ENCODE measurements at places on chromosomes 1 and 21.
A peak's percentile ranks its signal among the peaks of the same experiment; 100 is the strongest.

DNA sequence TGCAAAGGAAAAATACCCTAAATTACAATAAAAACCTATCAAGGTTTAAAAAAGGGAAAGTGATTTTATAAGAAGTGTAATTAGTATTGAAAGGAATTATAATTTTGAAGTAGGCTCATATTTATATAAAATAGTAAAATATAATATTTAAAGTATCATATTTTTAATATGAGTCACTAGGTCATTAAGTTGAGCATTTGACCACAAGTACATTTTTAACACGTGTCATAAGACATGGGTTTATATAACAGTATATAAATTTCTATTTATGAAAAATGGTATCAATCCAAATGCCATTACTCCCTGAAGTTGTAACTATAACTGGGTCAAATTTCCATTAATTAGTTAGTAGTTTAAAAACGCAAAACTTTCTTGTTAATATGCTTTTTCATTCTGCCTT is 365.9 kb downstream of the COL11A1 start:
- DNase-seq, result peak; percentile 9

DNA sequence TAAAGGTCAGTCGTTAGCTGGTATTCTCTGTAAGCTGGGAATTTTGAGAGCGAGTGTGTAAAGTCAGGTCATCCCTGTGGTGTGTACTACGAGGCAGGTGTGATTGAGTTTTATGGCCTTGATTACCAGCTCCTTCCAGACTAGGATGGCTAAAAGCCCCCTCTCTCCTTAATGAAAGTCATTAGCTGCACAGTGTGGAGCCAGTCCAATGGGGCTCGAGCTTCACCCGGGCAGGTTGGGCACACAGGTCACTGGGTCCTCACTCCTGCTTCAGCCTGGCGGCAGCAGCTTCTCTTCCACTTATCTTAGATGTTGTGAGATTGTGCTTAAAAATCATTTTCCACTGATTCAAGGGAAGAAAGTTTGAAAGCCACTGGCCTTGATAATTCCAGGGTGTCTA is 3.0 kb downstream of the DMRTB1 start:
- no peak for DNase-seq

- DNase-seq, result no peak
These were observed 536.9 kb upstream of the ADGRL4 start for GRCh38 chr1:79543394-79543793.

DNA sequence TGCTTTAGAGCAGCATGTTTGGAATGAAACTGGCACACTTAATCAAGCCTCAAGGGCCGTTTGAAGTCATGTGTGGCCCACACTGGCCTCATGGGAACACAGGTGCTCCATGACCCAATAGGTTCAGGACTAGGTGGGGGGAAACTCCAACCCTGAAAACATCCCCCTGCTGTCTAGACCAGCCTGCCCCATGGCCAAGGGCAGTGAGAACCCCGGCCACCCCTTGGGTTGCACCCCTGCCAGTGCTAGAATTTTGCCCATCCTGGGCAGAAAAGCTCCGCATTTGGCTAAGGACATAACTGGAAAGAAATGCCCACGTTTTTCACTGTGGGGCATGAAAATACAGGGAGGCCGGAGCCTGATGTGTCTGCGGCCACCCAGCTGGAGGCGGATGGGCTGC is 6.1 kb upstream of the PTGER3 start:
- DNase-seq, result no peak

GRCh38 chr1:28926629-28927265 is 12.4 kb downstream of the EPB41 start:
- no peak for DNase-seq

GRCh38 chr21:29145354-29145782 is 14.9 kb downstream of the MAP3K7CL start:
- DNase-seq, result peak; percentile 94

DNA sequence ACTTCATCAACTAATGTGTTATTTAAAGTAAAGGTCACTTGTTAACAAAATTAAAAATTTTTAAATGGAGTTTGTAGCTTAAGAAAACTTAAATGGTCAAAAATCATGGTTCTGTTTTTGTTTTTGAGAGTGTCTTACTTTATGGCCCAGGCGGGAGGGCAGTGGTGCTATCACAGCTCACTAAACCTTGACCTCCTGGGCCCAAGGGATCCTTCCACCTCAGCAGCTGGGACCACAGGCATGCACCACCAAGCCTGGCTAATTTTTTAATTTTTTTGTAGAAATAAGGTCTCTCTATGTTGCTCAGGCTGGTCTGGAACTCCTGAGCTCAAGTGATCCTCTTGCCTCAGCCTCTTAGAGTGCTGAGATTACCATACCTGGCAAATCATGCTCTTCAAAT is 111.4 kb downstream of the MAST2 start:
- DNase-seq, result no peak

- DNase-seq, result no peak
These were observed 2.0 kb downstream of the EFHD2 start for GRCh38 chr1:15411593-15412137.

DNA sequence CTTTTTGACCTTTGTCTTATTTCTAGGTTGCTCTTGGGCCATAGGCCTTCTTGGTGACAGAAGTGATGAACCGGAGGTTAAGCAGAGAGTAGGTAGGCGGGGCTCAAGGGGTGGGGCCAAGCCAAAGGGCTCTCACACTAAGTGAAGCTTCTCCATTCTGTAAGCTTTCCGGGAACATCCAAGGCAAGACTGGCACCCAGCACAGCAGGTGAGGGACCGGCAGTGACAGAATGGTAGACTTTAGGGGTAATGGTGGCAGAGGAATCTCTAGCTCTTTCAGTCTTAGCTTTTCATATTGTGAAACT is at the start of gene TNFAIP8L2:
TSS of gene TNFAIP8L2 (plus strand) at position 135 of the 305 bp plus-strand sequence. CDS start 2,049 bp downstream, outside the sequence.
- DNase-seq, result no peak

GRCh38 chr1:222109836-222110235 is 367.9 kb upstream of the DUSP10 start:
- DNase-seq, result no peak

DNA sequence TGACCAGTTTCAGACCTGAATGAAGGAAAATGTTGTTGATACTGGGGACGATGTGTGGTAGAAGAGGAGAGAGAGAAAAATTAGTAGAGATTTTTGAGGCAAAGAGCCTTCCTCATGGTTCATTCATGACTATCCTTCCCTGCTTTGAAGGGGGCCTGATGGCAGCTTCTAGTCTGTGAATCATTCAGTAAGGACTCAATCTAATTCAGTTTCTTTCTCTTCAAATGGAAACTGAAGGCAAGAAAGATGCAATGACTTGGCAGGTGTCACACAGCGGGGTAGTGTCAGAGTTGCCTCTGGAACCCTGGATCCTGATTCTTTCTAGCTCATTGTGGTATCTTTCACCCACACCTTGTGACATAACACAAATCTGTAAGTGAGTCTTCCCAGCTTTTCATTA is 14.9 kb upstream of the CD5L start:
- DNase-seq, result no peak

DNA sequence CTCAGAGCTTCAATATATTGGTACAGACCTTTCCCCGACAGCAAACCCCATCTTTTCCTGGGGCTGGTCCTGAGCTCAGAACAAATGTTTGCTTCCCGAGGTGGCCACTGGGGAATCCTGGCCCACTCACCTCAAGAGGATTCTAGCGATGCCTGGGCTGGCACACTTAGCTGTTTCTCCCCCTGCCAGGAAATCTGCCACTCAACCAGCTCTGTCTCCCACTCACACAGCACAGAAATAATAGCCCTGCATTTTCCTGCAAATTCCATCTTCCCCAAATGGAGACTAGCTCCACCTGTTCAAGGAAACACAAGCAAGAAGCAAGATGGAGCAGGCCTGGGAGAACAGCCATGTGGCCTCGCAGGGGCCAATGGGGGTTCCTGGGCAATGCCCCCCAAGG is 21.1 kb downstream of the KCNN3 start:
- DNase-seq, result no peak

- DNase-seq, result no peak
These were observed 1280.7 kb upstream of the TMPRSS15 start for GRCh38 chr21:19684328-19684727.

DNA sequence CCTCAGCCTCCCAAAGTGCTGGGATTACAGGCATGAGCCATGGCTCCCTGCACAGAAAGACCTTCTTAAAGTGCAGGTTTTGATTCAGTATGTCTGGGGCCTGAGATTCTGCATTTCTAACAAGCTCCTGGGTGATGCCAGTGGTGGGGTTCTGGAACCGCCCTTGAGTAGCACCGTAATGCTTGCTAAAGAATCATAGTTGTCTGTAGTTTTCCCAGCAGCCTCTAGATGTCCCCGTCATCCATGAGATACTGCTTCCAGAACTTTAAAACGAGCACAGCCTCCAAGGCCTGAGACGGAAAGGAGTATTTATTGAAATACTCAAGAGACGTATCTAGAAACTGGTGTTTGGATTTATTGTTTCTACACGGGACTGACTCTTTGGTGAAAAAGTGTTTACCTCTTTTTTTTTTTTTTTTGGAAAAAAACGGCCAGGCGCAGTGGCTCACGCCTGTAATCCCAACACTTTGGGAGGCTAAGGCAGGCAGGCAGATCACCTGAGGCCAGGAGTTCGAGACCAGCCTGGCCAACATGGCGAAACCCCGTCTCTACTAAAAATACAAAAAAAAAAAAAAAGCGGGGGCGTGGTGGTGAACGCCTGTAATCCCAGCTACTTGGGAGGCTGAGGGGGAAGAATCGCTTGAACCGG is 2.6 kb upstream of the TOR3A start:
- no peak for DNase-seq

GRCh38 chr1:67957066-67957465 is 93.4 kb downstream of the DIRAS3 start:
- no peak for DNase-seq

DNA sequence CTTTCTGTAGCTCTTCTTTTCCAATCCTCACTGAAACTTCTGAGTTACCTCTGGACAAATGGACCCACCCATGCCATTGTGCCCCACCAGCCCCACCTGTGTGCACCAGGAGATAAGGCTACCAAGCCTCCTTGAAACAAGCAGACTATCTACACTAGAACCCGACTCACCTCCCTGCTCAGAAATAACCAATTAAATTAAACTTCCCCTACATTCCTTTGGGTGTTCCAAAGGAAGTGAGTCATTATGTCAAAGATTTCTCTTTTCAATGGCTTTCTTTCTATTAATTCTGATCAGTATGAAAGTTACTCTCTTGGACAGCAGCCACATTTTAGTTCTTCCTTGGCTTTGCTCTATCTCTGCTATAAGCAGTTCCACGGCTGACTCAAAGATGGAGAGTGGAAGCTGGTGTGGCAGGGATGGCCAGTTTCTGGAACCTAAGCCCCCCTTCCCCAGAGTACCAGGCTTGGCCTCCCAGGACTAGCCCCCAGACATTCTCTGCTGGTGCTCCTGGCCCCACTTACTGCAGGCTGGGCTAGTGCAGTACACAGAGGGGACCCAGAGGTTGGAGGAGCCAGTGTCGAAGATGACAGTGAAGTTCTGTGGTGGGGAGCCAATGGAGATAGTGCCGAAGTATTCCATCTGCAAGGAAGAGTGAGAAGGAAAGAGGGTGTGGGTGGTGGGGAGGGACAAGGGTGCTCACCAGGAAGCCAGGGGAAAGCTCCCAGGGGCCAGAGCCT is 1.9 kb downstream of the CTSE start:
- peak; percentile 43 for DNase-seq

DNA sequence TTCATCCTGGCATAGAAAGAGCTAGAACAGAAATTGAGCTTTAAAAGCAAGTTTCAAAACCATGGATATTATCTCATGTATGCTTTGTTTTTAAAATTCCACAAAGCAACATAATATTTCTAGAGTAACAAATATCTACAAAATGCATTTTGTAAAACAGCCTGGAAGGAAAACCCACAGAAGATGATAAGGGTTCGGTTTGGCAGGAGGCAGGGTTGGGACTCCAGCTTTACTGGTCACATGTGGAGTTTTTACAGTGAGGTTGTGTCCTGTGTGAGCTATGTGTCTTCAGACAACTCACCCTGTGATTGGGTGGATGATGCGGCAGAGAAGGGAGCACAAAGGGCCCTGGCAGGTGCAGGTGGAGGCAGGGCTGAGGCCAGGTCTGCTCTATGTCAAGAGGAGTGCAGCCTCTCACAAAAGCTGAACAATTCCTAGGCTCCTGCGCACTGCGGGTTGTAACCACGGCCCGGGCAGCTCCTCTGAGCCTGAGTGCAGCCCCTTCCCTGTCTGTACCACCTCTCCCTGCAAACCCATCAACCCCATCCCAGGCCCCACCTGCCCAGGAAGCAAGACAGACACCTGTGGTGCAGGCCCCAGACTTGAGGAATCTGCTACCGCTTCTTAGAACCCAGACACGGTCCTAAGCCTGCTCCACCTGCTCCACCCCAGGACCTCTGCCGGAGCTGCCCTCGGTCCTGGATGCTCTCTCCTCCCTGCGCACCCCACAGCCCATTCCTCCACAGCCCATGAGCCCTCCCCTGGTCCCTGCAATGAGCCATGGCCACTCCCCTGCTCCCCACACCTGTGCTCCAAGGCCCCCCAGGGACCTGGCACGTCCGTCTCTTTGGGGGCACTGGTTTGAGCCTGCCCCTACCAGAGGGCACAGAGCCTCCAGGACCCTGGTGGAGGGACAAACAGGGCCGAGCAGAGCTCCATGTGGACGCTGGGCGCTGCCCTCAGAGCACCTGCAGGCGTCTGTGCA is 2.8 kb upstream of the COL18A1 start:
- no peak for DNase-seq

GRCh38 chr1:211749251-211749650 is 73.8 kb upstream of the NEK2 start:
- DNase-seq, result no peak

GRCh38 chr1:196466654-196467053 is 141.6 kb downstream of the KCNT2 start:
- peak; percentile 76 for DNase-seq

GRCh38 chr1:201429736-201430501 is 8.4 kb upstream of the TNNI1 start:
- no peak for DNase-seq

GRCh38 chr1:160374306-160375110 is 7.6 kb downstream of the NHLH1 start:
- no peak for DNase-seq

- DNase-seq, result no peak
These were observed 434.0 kb upstream of the RUNX1 start for GRCh38 chr21:35482933-35483662.

GRCh38 chr1:174969977-174970376 is 29.8 kb upstream of the CACYBP start:
- DNase-seq, result no peak

- peak; percentile 87 for DNase-seq
These were observed 66.3 kb downstream of the SPATA46 start for GRCh38 chr1:162310337-162310736.

DNA sequence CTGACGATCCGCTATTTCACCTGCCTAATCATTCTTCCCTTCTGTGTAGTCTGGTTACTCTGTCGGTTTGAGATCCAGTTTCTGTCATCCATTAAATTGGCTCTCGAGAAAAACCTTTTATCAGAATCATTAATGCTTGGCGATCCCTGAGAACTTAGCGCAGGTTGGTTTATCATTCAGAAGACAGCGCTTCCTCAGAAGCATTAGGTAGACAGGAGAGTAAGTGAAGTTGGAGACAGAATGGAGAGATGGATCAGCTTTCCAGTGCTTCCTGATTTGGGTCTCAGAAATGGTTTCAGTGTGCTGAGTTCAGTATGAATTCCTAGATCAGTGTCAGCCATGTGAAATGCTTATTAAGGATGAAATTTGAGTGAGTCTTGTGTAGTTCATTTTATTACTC is 1.3 kb downstream of the USP1 start:
- DNase-seq, result no peak

GRCh38 chr21:42448686-42449085 is 45.0 kb downstream of the UBASH3A start:
- DNase-seq, result no peak

GRCh38 chr1:181493166-181493565 is 9.8 kb downstream of the CACNA1E start:
- DNase-seq, result no peak

GRCh38 chr1:37983546-37983945 is 6.3 kb downstream of the SF3A3 start:
- DNase-seq, result no peak

- DNase-seq, result no peak
These were observed 70.7 kb downstream of the TRABD2B start for GRCh38 chr1:47926461-47926999.
